ENCODE measurements at places on chromosomes 13 and 19.
A peak's percentile ranks its signal among the peaks of the same experiment; 100 is the strongest.

- DNase-seq: no peak
Measured at GRCh38 chr19:55700813-55701212, 25.8 kb downstream of the EPN1 start.

- DNase-seq: no peak
Measured at GRCh38 chr19:10651851-10652250, 2.3 kb upstream of the ILF3 start.

DNA sequence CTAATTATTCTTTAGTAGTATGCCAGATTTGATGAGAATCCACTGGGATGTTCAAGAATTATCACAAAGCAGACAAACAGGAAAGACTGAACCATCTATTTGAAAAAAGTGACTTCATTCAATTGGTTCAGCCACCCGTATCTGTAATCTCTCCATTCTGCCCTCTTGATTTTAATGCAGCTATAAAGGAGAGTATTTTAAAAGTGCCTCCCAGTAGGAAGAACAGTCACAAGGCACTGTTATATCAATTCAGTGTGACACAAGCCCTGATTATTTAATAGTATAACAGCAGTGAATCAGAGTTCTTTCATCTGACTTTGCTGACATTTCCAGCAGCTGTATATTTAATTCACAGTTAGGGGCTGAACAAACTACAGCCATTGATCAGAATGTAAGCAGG, 77.3 kb upstream of the SLAIN1 start:
- no peak for DNase-seq

DNA sequence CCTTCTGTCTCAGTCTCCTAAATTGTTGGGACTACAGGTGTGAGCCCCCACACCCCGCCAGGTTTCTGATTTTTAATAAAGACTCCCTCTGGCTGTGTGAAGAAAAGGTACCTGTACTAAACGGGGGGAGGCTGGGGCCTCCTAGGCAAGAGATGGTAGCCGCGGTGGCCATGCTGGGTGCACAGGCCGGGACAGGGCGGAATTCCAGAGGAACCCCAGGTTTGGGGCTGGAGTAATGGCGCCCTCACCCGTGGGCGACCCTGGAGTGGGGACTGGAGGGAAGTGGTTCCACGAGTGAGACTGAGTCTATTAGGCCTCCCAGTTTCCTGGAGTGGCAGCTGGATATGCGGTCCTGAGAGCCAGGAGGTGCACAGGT, 1.6 kb upstream of the CBARP start:
- no peak for DNase-seq

DNA sequence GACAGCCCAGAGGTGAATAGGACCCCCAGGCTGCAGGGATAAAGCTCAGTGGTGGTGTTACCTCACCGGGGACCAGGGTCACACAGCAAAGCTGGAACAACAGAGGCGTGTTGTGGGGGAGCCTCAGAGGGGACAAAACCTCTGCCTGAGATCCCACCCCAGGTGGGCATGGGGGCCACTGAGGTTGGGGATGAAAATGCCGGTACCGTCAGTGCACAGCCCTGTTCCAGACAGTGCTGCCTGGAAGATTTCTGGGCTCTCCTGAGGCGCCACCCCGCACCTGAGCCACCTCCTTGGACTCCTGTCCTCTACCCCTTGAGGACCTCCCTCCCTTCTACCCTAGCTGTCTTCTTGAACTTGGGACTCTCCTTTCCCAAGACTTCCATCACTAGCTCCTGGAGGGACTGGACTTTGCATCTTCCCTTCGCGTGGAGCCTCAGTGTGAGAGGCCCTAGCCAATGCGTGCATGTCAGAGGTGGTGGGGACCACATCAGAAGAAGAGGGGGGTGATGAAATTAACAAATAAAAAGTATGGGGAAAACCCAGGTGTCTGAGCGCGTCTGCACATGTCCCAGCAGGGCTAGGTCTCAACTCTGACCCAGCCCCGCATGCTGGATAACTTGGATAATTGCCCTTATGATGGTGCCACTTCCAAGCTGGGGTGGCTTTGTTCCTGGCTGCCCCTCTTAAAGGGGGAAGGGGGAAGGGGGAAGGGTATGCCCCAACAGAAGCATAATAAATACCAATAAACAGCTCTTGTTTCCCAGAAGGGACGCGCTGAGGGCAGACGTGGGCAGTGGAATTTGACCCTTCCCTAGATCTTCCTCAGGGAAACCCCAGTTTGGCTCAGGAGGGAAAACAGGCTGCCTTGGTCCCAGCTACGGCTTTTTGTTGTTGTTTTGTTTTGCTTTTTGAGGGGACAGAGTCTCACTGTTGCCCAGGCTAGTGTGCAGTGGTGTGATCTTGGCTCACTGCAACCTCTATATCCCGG, 11.6 kb downstream of the CNFN start:
- DNase-seq: no peak

GRCh38 chr13:46605076-46605824, 52.3 kb downstream of the LRCH1 start:
- DNase-seq: no peak

GRCh38 chr13:25167382-25168174, 4.5 kb downstream of the AMER2 start:
- DNase-seq: no peak

DNA sequence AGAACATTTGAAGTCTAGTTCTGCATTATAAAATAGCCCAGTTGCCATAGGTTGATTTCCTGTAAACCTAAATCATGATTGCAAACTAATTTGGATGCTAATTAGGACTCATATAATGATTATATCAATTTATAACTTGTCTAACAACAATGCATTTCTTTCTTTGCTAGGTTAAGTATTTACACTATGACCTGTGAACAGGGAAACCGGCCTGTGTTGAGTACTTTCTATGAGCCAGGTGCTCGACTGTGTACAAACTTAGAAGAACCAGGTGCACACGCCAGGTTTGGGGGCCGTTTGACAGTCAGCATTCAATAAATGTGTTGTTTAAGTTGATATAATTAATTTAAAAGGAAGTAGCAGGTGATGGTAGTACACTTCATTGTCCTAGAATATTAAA, 203.1 kb downstream of the TM9SF2 start:
- DNase-seq: peak; percentile 86

DNA sequence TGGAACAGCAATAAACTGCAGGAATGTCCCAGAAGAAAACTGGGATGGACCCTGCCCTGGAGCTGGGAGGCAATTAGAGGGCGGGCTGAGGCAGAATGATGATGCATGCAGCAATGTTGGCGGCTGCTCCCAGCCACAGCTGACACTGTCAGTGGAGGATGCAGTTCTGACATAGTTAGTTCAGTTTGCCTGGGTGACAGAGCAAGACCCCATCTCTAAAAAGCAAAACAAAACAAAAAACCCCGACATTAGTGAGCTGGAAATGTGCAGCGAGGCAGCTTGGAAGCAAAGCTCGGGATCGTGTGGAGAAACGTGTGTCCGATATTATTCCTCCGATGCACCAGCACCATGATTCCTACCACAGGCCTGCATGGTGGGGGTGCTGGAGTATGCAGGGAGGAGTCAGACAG, 110.1 kb upstream of the UQCRFS1 start:
- DNase-seq: no peak

DNA sequence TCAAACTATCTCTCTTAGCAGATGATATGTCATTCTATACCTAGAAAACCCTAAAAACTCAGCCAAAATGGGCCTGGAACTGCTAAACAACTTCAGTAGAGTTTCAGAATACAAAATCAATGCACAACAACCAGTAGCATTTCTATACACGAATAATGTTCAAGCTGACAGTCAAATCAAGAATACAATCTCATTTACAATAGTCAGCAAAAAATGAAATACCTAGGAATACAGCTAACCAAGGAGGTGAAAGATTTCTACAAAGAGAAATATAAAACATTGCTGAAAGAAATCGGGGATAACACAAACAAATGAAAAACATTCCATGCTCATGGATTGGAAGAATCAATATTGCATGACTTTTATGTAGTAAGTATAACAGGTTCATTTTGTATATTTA, 804.8 kb downstream of the SLITRK1 start:
- DNase-seq: no peak

DNA sequence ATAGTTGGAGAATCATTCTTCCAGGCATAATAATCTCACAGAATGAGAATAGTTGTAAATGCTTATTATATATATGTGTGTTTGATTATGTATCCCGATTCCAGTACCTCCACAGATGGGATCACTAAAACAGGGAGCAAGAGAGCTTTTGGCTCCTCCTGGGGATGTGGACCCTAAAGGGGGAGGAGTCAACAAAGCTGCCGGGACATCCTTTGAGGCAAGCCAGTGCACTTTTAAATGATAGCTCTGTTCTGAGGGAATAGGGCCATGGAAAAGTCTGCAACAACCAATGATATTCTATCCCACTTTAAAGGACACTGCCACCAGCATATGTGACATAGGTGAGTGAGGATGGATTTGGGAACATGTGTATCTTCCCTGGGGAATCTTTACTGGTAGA, 40.8 kb downstream of the SLITRK5 start:
- DNase-seq: no peak

DNA sequence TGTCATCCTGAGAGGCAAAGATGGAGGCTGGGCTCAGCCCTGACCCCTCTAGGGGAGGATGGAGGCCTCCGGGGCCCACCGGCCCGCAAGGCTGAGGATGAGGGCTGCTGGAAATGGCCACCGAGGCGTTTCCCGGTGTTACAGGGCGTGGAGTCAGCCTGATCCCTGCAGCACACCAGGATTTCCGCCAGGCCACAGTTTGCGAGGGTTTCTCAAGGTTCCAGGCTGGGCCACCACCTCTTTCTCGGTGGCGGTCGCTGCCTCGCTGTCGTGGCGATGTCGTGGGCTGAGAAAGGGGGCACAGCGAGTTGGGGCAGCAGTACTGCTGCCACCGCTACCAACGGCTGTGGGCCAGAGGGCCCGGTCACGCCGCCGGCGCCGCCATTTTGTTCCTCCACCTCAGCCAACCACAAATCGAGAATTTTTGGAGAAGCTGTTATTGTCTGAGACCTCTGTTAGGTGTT, at the start of gene CSNK1A1L:
Gene CSNK1A1L, minus strand, starts transcription at position 414 of the 464 bp plus-strand sequence. Its CDS starts 408 bp downstream, at position 6.
- no peak for DNase-seq

DNA sequence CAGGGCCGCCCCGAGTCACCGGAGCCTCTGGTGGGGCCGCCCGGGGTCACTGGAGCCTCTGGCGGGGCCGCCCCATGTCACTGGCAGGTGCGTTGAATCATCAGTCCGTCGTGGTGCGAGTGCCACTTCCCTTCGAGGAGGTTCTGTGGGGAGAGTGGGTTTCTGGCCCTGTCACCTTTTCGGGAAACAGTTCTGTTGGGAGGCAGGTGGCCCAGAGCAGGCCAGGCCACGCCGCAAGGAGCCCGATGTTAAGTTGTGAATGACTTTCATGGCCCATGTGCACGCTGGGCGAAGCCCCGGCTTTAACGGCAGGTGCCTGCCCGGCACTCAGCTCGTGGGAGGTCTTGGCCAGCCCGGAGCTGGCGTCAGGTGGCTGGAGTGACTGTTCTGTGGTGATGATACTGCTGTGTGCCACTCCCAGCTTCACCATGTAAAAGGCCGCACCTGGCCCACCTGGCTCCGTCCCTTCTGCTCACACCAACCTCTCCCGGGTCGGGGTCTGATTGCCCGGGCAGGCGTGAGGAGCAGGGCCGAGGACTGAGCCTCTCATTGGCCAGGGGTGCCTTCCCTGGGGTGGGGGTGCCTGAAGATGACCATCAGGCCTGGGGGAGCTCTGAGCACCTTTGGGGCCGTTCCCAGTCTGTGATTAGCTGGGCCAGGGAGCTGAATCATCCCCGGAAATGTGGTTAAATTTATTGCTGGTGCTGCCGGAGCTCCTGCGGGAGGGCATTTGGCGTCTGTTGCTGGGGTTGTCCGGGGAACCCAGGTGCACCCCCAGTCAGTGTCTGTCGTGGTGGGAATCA, 29.2 kb downstream of the CSNK1G2 start:
- no peak for DNase-seq

- DNase-seq: peak; percentile 92
Measured at GRCh38 chr19:13093407-13094105, 9.1 kb downstream of the LYL1 start.

GRCh38 chr13:92436924-92437323, 789.7 kb upstream of the GPC6 start:
- peak; percentile 61 for DNase-seq

DNA sequence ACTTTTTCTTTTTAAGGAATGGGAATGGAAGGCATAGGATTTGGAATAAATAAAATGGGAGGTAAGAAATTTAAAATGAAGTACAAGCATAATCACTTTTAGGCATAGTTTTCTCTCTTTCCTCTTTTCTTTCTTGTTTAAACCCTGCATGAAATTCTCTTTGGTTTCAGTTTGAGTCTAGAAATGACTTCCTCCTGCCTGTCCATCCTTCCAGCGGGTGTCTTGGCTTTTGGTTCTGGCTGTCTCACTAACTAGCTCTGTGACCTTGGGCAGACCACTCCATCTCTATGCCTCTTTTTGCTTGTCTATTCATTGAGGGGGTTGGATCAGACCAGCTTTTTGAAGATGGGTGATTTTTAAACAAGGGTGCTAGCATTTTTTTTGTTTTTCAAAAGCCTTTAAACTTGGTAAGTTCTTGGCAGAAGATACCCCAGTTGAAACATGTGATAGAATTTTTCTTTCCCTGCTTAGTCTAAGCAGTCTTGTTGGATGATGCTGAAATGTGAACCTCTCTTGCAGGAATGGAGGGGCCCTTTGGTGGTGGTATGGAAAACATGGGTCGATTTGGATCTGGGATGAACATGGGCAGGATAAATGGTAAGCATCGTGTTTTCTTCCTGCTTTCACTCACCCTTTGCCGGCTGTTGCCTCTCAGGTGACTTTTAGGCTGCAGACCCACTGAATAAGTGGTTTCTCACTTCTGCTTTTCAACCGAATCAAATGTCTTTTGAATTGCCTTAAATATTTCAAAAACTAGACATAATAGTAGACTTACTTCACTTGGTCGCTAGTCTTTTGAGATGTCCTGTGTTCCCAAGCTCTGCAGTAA, 28.6 kb downstream of the PRAM1 start:
- no peak for DNase-seq

- DNase-seq: no peak
Measured at GRCh38 chr19:7382694-7383093, 34.0 kb downstream of the ARHGEF18 start.

DNA sequence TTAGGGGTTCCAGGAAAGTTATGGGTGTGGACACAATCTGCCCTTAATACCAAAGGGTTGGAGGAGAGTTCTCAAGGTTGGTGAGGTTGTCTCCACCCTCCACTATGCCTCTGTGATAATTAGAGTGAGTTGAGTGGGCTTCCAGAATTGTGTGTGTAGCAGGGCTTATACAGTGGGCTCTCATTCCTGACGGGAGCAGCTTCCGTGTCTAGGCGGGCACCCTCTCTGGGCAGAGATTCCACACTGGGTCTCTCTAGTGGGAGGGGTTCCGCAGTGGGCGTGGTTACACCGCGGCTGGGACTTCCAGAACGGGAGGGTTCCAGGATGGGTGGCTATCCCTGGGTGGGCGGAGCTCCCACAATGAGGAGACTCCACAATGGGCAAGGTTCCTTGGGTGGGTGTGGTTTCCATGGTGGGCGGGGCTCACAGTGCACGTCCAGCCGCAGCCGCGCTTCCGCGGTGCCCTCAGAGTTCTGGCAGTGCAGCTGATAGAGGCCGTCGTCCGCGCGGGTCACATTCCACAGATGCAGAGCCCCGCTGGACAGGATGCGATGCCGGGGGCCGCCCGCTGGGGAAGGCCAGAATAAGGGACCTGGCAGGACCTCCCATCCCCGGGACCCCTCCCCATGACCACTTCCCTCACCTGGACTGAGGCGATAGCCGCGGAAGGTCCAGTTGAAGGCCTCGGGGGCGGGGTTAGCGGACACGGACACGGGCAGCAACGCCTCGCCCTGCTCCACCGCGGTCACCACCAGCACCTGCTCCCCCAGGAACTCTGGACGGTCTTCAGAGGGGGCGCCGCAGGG, 8.4 kb downstream of the NPHS1 start:
- peak; percentile 62 for DNase-seq

Data from NCI-H146 (cell line).